ENCODE measurements at places on chromosomes 12 and 14.
A peak's percentile ranks its signal among the peaks of the same experiment; 100 is the strongest.

DNA sequence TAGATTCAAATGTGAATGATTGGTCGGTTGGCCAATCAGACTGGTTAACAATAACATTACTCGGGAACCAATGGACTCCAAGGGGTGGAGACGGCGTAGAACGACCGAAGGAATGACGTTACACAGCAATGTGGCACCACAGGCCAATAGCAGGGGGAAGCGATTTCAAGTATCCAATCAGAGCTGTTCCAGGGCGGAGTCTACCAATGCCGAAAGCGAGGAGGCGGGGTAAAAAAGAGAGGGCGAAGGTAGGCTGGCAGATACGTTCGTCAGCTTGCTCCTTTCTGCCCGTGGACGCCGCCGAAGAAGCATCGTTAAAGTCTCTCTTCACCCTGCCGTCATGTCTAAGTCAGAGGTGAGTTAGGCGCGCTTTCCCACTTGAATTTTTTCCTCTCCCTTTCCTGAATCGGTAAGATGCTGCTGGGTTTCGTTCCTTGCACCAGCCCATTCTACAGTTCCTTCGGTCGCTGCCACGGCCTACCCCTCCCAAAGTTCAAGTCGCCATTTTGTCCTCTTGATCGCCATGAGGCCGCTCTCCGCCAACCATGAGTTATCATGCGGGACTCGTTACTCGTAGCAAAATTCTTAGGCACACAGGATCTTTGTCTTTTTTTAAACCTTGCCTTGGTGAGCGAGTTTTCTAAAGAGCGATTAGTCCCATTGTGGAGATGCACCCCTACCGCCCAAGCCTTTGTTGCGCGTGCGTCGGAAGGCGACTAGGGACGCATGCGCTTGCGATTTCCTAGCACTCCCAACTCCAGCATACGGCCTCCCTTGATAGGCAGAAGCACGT, at the start of gene HNRNPA1:
HNRNPA1 (plus strand) TSS at position 259 of the 793 bp plus-strand sequence; CDS start at position 341, 82 bp downstream.
- peak; percentile 90 for DNase-seq

DNA sequence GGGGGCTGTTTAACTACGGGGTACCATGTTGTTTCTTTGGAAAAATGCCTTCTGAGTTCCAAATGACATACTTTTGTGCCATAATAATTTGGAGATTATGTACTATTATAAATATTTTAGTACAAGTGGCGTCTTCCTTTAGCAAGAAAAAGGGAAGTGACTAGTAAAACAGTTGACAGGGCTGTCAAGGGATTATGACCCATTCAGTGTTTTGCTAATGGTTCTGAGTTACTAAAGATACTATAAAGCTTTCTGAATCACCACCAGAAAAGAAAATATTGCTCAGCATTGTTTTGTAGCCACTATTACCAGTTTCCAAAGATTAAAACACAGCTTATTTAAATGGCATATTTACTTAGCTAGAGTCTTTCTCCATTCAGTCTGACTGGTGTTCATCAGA, 334.9 kb downstream of the SNAPC1 start:
- DNase-seq, result no peak

DNA sequence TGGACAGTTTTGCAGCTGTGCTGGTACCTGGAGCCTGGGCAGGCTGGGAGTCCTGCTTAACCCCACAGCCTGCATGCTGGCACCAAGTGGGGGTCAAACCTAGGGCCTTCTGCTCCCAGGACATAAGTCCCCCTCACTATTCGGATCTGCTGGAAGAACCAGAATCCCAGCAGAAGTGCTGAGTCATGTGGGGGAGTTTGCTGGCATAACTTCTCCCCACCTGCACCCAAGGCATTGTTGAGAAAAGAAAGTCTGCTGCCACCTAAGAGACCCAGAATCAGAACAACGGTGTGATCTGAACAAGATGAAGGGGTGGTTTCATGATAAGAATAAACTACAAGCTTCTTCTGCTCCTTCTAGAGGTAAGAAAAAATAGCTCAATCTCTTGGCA, 102.7 kb downstream of the RBM19 start:
- no peak for DNase-seq

DNA sequence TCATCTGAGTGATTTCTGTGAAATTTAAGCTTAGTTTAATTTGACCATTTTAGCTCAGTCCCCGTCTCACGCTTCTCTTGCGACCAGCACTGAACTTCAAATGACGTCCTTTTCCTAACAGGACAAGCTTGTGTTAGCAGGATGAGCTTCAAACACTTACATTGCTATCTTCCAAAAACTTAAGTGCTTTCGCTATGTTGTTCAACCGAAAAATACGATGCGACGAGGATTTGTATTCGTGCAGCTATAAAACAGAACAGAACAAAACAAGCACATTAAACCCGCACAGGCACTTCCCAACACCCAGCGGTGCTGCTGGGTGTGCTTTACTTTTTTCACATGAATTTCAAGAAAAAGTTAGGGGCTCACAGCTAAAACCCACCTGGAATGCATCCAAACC, 64.2 kb upstream of the DICER1 start:
- DNase-seq, result no peak

- DNase-seq, result no peak
Observed at GRCh38 chr14:24534286-24534685, 26.2 kb upstream of the CMA1 start.

DNA sequence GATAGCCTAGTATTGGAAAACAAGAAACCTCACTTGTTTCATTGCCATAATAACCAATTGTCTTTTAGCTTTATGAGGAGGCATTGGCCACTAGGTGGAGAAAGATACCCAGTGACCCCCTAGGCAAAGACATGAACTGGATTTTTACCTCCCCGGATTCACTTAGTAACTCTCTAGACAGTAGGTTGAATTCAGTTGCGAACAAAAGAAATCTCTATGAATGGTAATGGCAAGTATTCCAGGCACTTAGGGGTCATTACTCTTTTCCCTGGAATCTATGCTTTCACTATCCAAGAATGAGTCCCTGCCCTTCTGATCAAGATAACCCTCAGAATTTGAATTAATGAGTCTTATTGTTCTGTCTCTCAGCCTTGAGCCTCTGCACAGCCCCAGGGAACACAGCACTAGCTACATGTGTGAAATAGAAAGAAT, 29.5 kb upstream of the RHOJ start:
- no peak for DNase-seq

DNA sequence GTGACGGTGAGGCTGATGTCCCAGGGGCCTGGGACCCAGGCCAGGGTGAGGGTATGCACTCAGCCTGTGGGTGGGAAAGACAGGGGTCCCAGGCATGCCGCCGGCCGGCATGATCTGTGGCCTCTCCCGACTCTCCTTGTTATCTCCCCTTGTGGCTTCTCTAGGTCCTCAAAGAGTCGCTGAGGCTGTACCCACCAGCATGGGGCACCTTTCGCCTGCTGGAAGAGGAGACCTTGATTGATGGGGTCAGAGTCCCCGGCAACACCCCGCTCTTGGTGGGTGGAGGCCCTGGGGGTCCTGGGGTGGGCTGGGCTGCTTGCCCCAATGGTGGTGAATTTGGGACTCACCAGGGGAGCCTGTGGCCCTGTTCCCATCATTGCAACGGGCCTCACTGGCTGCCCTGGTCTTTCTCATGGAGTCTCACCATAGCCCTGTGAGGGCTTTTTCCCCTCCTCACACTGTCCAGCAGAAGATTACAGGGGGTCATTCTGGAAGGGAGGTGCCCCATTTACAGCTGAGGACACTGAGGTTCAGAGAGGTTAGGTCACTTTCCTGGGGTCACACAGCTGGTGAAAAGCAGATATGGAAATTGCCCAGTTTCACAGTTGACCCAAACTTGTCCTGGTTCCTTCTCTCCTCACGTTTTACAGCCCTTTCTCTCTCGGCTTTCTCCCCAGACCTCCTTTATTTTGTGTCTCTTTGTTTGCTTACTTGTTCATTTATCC, 37.9 kb downstream of the CYP46A1 start:
- no peak for DNase-seq

- DNase-seq, result no peak
Observed at GRCh38 chr14:101186544-101186943, 283.0 kb upstream of the RTL1 start.

DNA sequence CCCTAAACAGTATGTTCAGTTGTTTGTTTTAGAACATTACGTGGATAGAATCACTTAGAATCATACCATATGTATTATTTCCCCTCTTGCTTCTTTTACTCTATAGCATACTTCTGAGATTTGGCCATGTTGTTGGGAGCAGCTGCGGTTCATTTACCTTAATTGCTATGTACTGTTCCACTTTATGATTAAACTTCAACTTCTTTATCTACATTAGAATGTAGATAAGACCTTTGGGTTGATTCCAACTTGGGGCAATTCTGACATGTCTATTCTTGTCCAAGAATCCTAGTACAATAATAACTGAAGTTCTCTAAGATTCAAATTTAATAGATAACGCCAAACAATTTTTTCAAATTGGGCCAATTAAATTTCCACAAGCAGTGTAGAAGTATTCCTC, 80.7 kb downstream of the GRIN2B start:
- DNase-seq, result no peak

GRCh38 chr14:95488376-95489213, 27.9 kb downstream of the SYNE3 start:
- DNase-seq, result no peak

DNA sequence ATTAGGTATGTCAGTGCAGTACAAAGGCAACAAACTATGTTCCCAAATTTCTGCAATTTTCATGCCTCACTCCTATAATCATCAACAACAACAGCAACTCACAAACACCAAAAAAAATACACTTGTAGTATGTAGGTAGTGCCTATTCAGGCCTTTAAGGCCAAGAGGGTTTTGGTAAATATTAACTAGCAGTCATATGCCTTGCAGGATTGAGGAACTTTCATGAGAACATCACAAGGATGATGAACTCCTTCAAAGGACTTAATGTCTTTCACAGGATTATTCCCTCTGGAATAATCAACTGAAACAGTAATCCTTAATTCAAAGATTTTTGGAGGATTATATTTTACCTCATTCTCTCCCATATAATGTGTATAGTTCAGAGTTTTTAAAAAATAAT, 293.8 kb downstream of the NOVA1 start:
- no peak for DNase-seq

DNA sequence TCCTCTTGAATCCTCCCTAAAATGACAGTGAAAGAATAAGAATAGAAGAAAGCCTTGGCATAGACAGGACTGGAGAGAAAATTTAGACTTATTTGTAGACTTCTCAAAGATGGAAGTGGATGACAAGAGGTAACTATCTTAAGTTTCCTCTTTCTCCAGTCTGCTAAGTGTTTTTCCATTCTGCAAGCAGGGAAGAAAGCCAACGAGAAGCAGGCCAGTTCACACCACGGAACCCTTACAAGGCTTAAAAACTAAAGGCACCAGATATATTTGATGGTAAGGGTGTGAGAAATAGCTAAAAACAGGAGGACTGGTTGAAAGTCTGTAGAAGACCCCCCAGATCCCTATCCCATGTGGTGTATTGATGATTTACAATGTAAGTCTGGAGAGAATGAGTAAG, 82.9 kb upstream of the GPHB5 start:
- DNase-seq, result no peak

- no peak for DNase-seq
Observed at GRCh38 chr12:130195369-130195768, 33.1 kb downstream of the FZD10 start.

GRCh38 chr14:101022916-101023435, 119.5 kb upstream of the RTL1 start:
- DNase-seq, result no peak

DNA sequence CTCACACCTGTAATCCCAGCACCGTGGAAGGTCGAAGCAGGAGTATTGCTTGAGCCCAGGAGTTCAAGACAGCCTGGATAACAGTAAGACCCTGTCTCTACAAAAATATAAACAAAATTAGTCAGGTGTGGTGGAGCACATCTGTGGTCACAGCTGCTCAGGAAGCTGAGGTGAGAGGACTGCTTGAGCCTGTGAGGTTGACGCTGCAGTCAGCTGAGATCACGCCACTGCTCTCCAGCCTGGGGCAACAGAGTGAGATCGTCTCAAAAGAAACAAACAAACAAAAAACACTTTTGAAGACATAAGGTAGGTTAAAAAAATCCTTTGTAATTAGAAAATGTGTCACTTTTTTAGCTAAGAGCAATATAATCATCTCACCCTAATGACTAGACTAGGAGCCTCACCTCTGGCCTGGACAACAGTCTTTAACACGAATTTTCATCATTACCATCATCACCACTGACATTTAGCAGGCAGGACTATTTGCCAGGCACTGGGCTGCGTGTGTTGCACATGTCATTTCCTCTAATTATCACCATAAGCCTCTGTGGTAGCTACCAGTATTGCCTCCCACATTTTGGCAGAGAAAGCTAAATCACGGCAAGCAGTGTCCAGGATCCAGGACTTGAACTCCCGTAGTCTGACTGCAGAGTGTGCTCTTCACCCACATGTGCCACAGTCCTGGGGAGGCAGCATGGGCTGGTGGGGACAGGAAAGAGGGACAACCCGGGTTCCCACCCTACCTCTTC, 4.6 kb upstream of the SYCP3 start:
- no peak for DNase-seq

DNA sequence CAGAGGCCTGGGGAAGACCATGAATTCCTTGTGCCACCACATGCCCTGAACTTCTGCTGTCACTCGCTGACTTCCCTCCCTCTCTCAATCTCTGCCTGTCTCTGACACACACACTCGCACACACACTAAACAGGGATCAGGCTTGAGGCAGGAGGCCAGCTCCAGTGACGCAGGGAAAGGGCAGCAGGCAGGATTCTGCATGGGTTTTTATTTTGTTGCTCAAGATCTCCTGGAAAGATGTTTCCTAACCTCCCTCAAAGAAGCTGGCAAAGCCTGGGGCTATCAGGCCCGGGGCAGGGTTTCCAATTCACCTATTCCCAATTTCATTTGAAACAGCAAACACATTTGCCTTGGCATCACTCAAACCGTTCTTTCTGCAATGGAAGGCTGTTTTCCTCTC, 27.7 kb upstream of the PEX5 start:
- DNase-seq, result no peak

GRCh38 chr12:131199221-131199620, 245.5 kb downstream of the ADGRD1 start:
- DNase-seq, result no peak

GRCh38 chr14:32383364-32384009, 54.4 kb downstream of the AKAP6 start:
- DNase-seq, result no peak

DNA sequence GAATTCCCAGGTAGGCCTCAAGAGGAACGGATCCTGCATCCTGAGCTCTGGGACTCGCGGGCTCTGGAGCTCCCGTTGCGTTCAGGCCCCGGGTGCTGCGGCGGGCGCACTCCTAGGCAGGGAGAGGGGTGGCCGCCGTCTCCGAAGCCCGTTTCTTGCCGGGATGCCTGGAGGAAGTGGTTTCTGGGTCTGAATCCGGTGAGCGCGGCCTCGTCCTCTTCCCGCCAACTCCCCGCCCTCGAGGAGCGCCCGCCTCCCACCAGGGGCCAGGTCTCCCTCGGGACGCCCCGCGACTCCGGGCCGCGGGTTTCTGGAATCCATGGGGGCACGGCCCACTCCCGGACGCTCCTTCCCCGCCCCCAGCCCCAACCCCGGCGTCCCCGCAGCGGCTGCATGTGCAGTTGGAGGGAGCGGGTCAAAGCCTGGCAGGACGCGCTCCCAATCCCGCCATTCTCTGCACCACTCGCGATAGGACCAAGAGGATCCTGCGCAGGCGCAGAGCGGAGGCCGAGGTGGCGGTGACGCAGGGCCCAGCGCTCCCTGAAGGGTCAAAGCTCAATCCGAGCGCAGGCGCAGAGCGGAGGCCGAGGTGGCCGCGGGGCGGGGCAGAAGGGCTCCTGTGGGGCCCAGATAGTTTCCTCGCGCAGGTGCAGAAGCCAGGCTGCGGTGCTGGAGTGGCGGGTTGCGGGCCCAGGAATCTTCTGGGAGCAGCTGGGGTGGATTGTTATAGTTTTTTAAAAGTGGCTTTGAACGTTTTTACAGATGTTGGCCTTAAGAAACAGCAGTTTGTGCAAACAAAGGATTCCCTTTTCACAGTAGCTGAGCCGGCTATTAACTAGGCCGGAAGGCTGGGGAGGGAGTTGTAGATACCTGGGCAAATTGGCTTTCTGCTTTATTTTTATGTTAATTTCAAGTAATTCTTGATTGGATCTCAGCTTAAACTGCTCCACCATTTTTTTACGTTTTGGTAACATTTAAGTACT, 796.4 kb downstream of the AACS start:
- no peak for DNase-seq
